ENCODE measurements at places on chromosomes 6 and 20.

GRCh38 chr6:113598786-113599185 is 258.4 kb upstream of the MARCKS start:
- no peak for DNase-seq

- DNase-seq, result peak; percentile 30
Measured at GRCh38 chr6:79713701-79714322, 82.7 kb downstream of the SH3BGRL2 start.

- no peak for DNase-seq
Measured at GRCh38 chr6:136761227-136761922, 30.9 kb downstream of the MAP3K5 start.

DNA sequence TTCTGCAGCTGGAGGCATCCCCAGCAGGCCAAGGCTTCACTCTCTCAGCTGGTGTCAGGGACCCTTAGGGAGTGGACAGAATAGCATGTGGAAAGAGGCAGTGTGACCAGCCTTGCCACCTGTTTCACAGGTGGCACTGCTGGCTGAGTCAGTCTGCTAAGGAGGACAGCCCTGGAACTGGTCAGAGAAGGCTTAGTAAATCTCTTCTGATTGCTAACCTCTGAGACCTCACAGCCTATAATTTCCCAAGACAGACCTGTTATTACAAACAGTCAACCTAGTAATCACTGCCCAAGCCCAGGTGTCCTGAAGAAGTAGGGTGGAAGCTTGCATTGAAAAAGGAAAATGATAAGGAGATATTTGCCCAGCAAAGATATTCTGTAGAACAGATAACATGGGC is 26.4 kb upstream of the PAQR8 start:
- no peak for DNase-seq

GRCh38 chr6:117079951-117080350 is 185.4 kb upstream of the VGLL2 start:
- DNase-seq, result no peak

- DNase-seq, result no peak
Measured at GRCh38 chr20:45377269-45377668, 856 bp downstream of the TP53TG5 start.

GRCh38 chr20:48049641-48050040 is 264.4 kb upstream of the SULF2 start:
- no peak for DNase-seq

DNA sequence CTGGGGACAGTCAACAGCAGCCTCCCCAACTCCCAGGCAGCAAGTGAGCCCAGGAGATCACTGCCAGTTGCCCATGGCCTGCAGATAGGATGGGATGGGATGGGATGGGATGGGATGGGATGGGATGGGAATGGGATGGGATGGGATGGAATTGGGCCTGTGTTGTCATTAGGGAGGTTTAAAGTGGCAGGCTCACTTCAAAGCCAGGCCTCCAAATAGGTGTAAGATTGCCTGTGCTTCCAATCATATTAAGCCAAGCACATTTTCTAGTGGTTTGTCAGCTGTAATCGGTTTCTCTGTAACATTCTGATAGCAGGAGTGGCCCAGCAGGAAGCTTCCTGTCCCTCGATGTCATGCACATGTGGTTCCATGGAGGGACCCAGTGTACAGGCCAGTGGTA is 82.7 kb upstream of the NXT1 start:
- no peak for DNase-seq

DNA sequence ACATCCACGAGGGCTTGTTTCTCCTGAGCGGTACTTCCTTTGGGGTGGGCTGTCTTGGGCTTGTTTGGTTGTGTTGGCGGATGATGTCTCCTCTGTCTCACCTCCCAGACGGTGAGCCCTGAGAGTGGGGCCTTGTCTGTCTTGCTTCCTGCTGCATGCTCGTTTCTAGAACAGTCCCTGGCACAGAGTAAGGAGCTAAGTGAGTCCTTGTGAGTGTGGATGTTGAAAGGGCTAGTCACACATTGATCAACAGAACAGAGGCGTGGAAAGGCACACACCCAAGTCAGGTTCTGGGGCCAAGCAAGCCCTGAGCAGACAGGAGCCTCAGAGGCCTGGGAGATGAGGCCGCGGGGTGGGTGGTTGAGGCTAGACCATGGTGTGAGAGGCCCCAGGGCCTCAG is 111.0 kb downstream of the BMP7 start:
- DNase-seq, result no peak

DNA sequence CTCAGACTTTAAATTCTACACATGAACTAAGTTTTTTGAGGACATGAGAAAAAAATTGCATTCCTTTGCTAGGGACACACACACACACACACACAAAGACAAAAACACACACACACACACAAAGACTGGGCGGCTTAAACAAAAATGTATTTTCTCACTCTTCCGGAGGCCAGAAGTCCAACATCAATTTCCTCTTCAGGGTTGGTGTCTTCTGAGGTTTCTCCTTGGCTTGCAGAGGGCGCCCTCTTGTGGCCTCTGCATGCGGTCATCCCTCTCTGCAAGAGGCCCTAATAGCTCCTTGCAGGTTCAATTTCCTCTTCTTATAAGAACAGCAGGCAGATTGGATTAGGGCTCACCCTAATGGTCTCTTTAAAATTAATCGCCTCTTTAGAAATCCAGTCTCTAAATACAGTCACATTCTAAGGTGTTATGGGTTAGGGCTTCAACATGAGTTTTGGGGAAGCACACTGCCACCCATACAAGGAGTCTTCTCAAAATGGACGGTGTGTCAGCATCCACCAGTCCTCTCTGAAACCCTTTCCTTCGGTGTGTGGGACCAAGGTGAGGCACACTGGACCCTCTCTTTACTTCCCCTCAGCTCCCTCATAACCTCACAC is 61.4 kb downstream of the GPR6 start:
- DNase-seq, result peak; percentile 57

- DNase-seq, result no peak
Measured at GRCh38 chr6:33273924-33274902, 2.3 kb downstream of the RPS18 start.

GRCh38 chr20:53957451-53958172 is 112.8 kb downstream of the BCAS1 start:
- no peak for DNase-seq

GRCh38 chr6:125367036-125367782 is 65.4 kb upstream of the HDDC2 start:
- DNase-seq, result no peak

DNA sequence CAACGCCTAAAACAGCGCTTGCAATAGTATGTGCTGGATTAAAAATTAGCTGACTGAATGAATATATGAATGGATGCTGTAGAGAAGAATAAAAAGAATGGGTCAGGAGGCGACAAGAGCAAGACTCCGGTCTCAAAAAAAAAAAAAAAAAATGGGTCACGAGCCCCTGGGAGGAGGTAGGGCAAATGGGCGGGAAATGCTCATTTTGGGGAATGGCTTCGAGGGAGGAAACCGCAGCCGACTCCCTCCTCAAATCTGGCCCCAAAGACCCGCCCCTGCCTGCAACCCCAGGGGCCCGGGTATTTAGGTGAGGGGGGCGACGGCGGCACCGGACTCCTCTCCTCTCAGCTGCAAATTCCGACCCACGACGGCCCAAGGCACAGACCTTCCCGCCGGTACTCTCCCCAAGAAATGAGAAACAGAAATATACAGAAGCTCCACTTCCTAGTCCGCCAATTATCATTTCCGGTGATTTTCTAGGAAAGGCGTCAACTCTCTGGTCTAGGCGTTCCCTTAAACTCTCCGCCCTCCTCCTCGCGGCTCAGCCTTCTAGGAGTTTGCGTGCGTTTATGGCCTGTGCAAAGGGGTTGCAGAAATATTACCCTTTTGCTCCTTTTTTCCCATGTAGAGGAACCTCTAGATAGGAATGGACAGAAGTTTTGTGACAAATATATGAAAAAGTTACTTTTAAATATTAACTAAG is at the start of gene ZNF311:
Gene ZNF311, minus strand, starts transcription at position 133 of the 703 bp plus-strand sequence. CDS start 1,361 bp downstream, outside the sequence.
- no peak for DNase-seq

DNA sequence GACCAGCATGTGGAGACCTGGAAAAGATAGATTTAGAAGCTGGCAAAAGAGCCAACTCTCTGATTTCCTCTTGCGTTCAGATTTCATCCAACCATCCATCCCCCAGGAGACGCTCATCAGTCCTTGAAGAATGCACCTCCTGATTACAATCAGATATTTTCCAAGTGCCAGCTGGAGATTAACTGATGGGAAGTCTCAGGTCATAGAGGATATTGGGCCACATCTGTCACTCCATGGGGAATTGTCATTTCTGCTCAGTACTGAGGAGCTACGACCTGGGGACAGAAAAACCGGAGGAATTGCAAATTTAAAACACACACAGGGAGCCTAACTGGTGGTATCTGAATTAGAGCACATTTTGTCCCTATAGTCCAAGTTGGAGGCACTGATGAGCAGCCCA is 496.2 kb upstream of the SULF2 start:
- no peak for DNase-seq

- no peak for DNase-seq
Measured at GRCh38 chr6:98118397-98119045, 715.9 kb upstream of the POU3F2 start.

DNA sequence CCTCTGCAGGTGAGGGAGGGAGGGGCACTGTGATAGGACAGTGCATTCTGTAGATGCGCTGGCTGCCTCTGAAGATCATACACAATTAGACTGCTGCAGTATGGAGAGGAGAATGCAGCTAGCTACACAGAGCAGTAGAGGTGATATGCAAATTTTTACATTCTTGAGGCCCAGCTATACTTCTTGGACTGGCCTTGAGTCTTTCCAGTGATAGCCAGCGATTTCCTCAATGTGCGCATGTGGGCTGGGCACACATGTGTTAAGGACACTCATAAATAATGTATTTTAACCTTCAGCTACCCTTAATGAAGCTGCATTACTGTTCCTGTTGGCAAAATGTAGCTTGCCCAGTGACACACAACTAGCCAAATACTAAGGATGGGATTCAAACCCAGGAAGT is 19.0 kb downstream of the TTPAL start:
- DNase-seq, result no peak

- no peak for DNase-seq
Measured at GRCh38 chr6:105135907-105136430, 43.8 kb downstream of the POPDC3 start.

- no peak for DNase-seq
Measured at GRCh38 chr6:125834348-125834747, 43.6 kb downstream of the NCOA7 start.

GRCh38 chr20:11676630-11677287 is 240.9 kb upstream of the BTBD3 start:
- no peak for DNase-seq

DNA sequence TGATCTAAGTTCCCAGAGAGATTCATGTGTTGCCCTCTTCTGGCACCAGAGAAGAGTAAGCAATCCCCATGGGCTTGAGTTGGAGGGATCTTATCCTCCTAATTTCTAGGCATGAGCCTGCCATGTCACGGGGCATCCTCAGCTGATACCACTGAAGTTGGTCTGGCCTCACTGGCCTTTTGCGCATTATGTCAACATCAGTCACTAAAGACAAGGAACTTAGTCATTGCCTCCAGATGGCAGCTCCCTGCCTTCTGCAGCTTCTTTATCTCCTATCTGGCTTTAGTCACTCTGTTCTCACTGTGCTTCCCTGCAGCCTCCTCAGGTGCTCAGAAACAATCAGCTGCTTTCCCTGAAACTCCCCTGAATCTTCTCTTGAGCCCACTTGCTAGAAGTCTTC is 312.2 kb downstream of the ADGRG6 start:
- DNase-seq, result no peak

GRCh38 chr6:78908621-78909020 is 41.3 kb downstream of the IRAK1BP1 start:
- DNase-seq, result no peak

DNA sequence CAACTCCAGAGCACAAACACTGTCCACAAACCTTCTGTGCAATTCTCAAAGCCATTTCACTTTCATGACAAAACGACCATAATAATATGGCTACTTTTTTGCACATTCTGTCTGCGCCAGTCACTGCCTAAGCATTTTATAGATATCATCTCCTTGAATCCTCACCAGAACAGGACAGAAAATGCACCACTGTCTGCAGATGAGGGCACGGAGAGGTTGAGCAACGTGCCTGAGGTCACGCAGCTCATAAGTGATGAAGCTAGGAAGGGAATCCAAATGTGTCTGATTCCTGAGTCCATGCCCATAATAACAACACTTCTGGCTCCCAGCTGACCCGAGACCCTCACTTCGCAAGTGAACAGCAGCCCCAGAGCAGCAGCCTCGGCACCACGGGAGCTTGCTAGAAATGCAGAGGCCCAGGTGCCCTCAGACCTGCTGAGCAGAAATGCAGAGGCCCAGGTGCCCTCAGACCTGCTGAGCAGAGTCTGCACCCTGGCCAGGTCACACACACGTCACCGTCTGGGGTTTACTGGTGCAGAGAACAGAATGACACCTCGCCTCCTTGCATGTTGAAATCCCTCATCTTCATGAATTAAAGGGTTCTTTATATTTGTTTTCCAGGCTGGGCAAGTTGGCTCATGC is 265.2 kb downstream of the BMP7 start:
- no peak for DNase-seq

DNA sequence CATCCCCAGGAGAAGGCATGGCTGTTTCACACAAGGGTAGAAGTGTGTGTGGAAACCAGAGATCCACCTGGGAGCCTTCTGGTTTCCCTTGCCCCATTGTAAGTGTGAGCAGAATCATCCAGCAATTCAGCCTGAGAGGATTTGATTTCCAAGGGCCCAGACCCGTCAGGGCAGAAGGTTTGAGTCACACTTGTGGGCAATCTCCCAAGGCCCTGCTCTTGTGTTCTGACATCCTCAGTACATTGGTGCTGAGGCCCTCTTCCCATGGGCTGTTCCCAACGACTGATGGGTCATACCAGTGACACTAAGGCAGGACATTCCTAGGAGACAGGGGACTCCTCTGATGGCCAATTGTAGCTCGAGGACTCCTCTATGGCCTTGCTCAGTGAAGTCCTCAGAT is 58.2 kb upstream of the POLR1H start:
- DNase-seq, result no peak

DNA sequence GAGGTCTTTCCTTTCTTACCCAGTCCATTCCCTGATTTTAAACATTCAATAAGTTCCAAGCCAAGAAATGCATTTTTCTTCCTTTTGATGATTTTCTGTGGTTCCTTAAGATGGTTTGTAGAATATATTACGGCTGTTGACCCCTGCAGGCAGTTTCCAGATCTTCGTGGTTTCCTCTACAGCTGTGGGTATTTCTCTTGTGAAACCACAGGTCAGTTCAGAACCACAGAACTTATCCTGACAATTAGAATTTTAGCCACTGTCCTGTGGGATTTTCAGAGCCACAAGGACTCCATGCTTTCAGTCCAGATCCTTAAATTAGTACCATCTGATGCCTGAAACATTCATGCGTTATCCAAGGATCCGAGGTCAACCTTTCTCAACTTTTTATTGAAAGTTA is 29.7 kb upstream of the EXOC2 start:
- no peak for DNase-seq

GRCh38 chr6:52183131-52183713 is 3.0 kb upstream of the IL17A start:
- no peak for DNase-seq

GRCh38 chr6:31446481-31446880 is 43.1 kb downstream of the MICA start:
- DNase-seq, result no peak

Measured in activated CD8-positive, alpha-beta memory T cell treated with anti-CD3 and anti-CD28 coated beads for 4 hours (primary cell).